ENCODE measurements at places on chromosomes 1 and 21.

DNA sequence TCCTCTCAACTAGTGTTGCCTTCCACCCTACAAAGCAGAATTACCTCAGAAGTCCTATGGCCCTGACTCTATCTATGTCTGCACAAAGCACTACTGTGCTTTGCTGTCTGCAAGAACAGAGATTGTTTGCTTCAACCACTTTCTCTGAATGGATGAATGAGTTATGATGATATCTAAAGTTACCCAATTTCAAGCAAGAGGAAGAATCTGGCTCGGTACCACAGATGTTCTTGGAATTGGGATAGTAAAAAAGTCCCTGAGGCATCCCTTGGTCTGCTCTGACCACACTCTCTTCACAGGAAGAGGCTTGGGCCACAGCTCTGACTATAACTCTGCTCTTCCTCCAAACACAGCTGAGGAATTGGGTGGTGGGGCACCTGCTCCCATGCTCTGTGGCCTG lies 31.2 kb downstream of the MTARC1 start:
- no peak for DNase-seq

- no peak for DNase-seq
Observed at GRCh38 chr1:107096690-107097089, 40.2 kb downstream of the PRMT6 start.

GRCh38 chr1:87167848-87168525 lies 160.7 kb upstream of the LMO4 start:
- no peak for DNase-seq

- peak; percentile 65 for DNase-seq
Observed at GRCh38 chr1:225651872-225652728, 823 bp downstream of the ENAH start.

GRCh38 chr1:184753608-184754475 lies 816 bp downstream of the EDEM3 start:
- DNase-seq, result peak; percentile 75

DNA sequence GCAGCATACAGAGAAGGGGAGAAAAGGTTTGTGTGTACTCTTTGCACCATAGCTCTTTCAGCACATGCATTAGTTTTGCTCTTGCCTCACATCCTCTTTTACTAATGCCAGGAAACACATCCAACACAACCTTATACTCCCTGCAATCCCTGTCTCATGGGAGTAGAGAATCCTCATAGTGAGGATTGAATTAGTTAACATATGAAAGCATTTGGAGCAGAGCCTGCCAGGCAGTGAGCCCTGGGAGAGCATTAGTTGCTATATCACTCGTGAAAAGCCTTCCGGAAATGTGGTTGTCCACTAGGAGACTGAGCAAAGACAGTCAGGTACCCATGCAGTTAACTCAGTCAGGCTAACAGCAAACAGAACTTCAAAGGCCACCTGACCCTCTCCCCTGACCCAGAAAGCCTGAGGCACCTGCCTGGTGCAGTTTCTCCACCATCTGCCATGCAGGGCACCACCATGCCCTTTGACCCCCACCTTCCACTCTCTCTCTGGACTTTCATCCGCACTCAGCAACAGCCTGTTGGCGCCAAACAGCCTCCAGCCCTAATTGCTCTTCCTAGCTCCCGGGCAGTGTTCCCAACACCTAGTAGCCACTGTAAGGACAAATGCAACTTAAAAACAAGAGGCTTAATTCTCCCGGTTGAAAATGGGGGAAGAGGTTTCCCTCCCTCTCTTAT lies 14.9 kb upstream of the AGT start:
- DNase-seq, result peak; percentile 94

GRCh38 chr1:207649865-207650580 lies 5.1 kb downstream of the CR1L start:
- no peak for DNase-seq

DNA sequence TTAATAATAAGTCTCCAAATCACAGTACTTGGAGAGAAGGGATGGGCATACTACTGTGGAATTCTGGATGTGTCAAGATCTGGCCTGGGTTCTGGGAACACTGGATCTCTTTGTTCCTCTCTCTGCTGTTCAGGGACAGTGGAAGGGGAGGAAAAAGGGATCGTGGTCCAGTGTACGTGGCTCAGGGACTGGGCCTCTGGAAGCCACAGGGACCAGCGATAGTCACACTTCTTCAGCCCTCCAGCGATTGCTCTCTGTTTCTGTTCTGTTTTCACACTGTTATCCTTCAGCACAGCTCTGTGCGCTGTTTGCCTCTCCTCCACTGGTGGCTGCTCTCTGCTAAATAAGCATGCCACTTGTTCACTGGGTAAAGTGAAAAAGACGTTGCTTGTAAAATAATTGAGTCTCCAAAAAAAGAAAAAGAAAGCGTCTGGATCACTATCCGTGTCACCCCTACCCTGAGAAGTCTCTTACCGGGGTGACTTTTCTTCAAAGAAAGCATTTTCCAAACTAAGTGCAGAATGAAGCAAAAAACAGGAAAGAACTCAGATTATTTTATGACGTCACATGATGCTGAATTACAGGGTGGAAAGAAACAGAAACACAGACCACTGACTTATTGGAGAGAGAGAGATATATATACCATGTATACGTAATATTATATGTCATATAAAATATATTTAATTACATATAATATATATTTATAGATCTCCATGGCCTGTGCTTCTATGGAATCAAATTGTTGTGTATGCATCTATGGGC lies 279.4 kb downstream of the RGS7 start:
- DNase-seq, result no peak

DNA sequence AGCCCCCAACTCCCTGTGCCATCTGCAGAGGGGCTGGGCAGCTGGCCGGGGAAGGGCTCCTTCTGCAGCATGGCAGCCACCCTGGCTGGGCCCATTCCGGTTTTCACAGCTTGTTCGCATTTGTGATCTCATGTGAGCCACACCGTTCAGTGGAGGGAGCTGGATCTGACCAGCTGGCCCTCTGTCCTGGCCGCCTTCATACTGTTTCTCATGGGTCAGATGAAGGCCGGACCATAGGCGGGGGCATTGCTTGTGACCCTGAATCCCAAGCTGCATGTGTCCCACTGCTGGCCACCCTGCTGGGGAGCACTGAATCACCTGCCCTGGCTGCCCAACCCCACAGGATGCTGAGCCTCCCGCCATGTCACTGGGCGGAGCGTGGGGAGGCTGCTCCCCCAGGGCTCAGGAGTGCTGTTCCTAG lies 36.4 kb upstream of the PRSS38 start:
- no peak for DNase-seq

- no peak for DNase-seq
Observed at GRCh38 chr1:94660258-94660657, 118.7 kb upstream of the F3 start.

- no peak for DNase-seq
Observed at GRCh38 chr1:174958396-174958795, 41.4 kb upstream of the CACYBP start.

DNA sequence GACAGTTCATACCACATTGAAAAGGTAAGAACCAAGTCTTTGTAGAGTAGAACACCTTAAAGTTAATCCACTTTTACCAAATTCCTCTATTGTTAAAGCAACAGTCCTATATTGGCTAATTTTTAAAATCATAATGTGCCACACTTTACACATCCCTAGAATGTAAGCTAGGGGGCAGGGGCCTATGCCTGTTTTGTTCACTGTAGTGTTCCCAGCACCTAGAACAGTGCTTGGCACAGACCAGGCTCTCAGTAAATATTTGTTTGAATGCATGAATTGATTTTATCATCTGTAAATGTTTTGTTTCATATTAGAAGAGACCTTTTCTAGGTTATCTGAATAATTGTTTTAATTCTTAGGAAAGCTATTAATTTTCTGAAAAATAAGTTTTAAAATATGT lies 9.1 kb downstream of the SMAP2 start:
- no peak for DNase-seq

- peak; percentile 50 for DNase-seq
Observed at GRCh38 chr1:152185544-152186391, 26.7 kb upstream of the RPTN start.

- no peak for DNase-seq
Observed at GRCh38 chr21:39103689-39104088, 79.6 kb downstream of the PSMG1 start.

- DNase-seq, result no peak
Observed at GRCh38 chr1:217224201-217224600, 406.7 kb downstream of the GPATCH2 start.

DNA sequence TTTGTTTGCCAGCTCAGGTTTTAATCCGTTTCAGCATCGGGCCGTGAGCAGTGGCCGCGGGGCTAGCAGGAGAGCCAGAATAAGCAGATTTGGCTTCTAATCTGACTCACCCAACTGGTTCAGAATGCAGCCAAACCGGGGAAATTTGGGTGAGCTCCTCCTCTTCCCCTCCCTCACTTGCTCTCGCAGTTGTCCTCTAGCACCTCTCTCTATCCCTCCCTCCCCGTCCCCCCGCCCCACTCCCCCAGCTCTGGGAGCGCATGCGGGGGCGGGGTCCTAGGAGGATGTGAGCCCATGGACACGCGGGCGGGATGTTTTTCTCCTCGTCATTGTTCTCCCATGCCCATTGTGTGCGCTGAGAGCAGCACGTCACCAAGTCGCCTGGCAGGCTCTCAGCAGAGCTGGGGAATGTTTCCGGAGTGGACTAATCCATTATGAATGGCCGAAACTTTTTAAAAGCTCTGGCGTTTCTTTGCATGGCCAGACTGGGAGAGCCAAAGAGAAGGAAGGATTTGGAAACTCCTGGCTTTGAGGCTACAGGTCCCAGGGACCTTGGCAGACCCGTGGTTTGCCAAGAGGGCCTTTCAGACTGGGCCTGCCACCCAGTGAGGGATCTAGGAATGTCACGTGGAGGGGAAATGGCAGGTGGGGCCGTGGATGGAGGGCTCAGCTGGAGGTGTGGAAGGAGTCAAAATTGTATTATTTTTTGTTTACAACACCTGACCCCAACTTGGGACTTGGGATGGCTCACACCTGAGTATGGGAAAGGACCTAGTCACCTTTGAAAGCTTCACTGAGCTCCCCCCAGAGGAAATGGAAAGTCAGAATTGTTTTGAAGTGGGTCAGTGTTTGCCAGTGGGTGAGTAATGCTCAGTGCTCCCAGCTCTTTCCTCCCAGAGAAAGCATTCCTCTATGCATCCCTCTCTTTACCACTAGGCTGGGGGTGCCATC lies 39.2 kb downstream of the CDK18 start:
- no peak for DNase-seq

- no peak for DNase-seq
Observed at GRCh38 chr1:3811595-3811911, 15.3 kb upstream of the LRRC47 start.

DNA sequence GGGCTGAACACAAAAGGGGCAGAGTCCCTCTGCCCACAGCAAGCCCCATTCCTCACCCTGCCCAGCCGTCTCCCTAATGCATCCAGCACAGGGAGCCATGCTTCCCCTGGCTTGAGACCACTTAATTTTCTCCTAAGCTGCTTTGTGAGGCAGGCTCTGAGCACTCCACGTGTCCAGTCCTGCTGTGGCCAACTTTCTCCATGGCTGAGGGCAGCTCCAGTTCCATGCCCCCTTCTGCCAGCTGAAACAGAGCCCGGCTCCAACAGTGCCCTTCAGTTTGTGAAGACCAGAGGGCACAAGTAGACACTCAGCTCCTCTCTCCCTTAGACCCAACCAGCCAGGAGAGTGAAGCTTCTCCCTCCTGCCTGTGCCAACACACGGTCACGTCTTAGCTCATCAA lies 33.8 kb downstream of the PLEKHA6 start:
- DNase-seq, result no peak

- peak; percentile 56 for DNase-seq
Observed at GRCh38 chr1:213669964-213670691, 317.6 kb upstream of the PROX1 start.

GRCh38 chr1:245987577-245987976 lies 519.5 kb downstream of the SMYD3 start:
- DNase-seq, result no peak

DNA sequence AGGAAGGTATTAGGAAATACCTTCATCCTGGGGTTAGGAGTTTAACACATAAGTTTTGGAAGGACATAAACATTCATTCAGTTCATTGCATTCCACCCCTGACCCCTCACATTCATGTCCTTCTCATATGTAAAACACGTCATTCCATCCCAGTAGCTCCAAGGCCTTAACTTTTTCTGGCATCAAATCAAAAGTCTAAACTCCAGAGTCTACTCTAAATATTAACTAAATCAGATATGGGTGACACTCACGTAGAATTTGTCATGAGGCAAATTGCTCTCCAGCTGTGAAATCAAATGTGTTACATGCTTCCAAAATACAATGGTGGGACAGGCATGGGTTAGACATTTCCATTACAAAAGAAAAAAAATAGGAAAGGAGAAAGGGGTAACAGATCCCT lies 298.2 kb upstream of the LRRC7 start:
- no peak for DNase-seq

DNA sequence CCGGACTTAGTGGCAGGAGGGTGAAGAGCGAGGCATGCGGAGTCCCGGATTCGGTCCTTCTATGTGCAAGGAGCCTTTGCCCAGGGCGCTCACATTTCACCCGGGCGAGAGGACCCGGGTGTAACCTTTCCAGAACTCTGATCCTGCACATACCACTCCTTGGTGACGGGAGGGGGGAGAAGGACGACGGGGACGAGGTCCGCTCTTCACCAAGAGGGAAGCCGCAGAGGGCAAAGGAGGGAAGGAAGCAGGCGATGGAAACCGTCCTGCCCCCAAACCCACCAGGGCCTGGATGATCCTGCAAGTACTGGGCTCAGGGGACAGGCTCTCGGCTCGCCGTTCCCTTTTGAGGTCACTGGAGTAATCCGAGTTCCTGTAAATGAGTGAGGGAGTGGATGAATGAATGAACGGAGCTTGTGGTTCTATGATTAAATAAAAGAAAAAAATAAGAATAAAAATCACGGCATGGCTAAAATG lies 993 bp downstream of the SYPL2 start:
- DNase-seq, result no peak

DNA sequence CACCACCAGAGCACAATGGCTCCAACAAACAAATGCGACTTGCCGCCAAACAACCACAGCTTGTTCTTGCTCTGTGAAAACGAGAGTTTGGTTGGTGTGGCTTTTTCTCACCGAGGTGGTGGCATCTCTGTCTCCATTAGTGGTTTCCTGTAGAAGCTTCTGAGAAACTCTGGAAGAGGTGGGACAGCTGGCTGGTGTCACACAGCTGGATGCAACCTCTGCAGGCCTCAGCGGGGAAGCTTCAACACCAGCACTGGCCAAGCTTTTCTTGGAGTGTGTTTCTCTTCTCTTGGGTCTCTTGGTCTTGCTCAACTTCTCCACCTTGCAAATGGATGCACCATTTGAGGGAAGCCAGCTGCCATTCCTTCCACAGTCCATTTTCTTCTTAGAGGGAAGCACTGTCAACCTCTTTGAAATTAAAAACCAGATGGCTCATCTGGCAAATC lies 124.8 kb downstream of the KCNN3 start:
- DNase-seq, result no peak

- no peak for DNase-seq
Observed at GRCh38 chr1:167864392-167865032, 49.4 kb downstream of the ADCY10 start.

GRCh38 chr1:204530932-204531331 lies 14.7 kb downstream of the MDM4 start:
- DNase-seq, result no peak
